Fibroblast of gingiva (primary cell): ENCODE measurements at places on chromosomes 6 and 20.
A peak's percentile ranks its signal among the peaks of the same experiment; 100 is the strongest.

DNA sequence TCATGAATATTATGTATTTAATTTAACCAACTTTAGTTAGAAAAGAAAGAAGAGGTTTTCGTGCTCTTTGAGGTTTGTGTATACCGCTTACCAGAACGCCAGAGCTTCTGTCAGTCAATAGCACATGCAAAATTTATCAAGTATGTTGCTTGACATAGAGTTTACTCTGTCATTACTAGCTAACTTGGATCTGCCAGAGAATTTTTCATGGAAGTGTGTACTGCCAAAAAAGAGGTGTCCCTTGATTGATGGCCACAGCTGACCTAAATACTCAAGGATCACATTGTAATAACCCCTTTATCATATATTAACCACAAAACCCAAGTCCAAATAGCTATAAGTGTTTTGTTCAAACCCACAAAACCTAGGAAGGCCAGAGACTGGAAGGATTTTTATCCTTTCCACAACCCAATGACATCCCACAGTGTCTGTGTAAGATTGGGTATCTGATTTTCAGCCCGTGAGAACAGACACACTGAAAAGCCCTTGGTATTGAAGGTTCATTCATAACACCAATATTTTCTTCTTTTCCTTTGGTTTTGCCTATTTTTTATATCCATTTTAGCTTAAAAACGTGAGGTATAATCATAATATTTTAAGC is 194.0 kb upstream of the EYA4 start:
- DNase-seq, result no peak

DNA sequence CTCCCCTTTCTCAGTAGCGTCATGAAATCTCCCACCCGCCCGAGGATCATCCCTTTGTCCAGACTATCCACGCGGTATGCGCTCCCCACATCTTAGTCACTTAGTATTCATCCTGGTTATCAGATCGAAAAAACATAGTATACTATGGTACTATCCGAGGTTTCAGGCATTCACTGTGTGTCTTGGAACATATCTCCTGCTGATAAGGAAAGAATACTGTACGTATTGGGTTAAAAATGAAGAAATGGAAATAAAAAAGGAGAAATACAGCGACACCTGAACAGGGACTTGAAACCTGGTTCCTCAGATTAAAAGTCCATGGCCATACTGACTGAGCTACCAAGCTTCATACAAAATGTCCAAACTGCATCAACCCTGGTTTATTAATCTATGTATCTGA is 14.0 kb downstream of the HMGN4 start:
- no peak for DNase-seq

DNA sequence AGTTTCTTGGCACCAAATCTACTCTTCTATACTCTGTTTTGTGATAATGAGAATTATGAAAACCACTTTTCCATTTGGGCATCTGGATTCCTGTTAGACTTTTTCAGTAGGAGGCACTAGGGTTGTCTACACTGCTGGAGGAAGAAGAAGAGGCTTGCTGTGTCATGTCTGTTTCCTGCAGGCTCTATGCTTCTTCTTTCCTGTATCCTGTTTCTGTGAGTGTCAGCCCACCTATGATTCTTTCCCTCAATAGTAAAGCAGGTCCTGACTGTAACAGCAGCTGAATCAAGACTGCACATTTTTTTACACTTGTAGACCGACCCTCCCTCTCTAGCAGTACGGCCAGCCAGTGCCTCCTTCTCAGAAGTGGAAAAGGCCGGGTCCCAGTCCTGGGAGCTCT is 603.9 kb downstream of the HDGFL1 start:
- no peak for DNase-seq

- no peak for DNase-seq
Observed at GRCh38 chr20:11277858-11278257, 604.1 kb upstream of the JAG1 start.

- no peak for DNase-seq
Observed at GRCh38 chr6:109977791-109978173, 329 bp upstream of the GPR6 start.

- no peak for DNase-seq
Observed at GRCh38 chr20:35772563-35773058, 796 bp downstream of the PHF20 start.

DNA sequence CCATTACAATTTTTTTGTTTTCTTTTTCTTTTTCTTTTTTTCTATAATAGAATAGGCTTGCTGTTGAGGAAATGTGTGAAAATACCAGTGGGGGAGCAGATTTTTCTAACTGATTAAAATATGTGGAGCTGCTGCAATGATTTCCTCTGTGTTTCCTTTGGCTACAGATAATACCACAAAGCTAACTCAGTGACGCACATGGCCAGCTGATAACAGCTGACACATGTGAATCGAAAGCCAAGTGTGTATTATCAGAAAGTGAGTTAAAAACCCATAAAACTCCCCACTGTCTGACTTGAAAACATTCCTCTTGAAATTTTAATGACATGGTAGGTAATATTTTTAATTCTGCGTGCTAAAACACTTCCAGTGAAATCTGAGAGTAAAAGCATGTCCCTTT is 70.8 kb upstream of the AHI1 start:
- peak; percentile 40 for DNase-seq

DNA sequence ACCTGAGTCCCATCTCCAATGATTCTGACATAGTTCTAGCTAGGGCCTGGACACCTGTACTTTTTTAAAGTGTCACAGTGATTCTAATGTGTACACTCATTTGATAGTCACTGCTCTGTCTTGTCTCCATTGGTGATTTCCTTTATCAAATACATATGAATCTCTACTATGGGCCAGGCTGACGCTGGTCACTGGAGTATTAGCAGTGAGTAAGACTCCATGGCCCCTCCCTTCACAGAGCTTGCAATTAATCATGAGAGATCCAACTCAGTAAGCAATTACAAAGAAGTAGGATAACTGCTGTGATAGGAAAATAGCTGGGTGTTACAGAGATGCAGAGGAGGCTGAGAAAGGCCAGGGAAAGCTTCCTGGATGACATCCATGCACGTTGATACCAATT is 19.3 kb upstream of the SASH1 start:
- peak; percentile 38 for DNase-seq

- no peak for DNase-seq
Observed at GRCh38 chr6:143128681-143129015, 68.0 kb downstream of the AIG1 start.

- DNase-seq, result peak; percentile 36
Observed at GRCh38 chr6:11615214-11615602, 77.7 kb downstream of the TMEM170B start.

- DNase-seq, result no peak
Observed at GRCh38 chr6:119658917-119659316, 309.4 kb upstream of the MAN1A1 start.

GRCh38 chr20:61647702-61648101 is 395.6 kb downstream of the CDH4 start:
- no peak for DNase-seq
